ENCODE measurements at places on chromosomes 5 and 9.

- no peaks in the 10 kb centered on the region for H3K36me3 ChIP-seq
- H3K4me1 ChIP-seq: no peaks in the 10 kb centered on the region
- H3K27ac ChIP-seq: no peak overlapping the region
- no peak for DNase-seq
- no peaks in the 10 kb centered on the region for H3K27me3 ChIP-seq
These were observed 201.3 kb upstream of the OR13F1 start for GRCh38 chr9:104302775-104303174.

DNA sequence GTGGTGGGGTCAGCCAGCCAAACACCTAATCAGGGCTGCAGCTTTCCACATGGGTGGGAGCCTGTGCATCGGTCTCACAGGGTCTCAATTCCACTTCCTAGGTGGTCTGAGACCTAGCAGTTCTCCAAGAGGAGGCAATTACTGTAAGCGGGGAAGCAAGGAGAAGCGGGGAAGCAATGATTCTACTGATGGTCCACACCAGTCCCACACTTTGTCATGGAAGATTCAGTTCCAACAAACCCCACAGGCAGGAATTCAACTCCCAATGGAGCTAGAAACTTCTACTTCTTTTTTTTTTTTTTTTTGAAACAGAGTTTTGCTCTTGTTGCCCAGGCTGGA lies 158.7 kb upstream of the RAI14 start:
- no peak for DNase-seq
- H3K27me3 ChIP-seq: no peaks in the 10 kb centered on the region
- no peak overlapping the region for H3K4me3 ChIP-seq
- H3K4me1 ChIP-seq: peaks cover 16% of the 10 kb centered on the region

GRCh38 chr5:145548097-145548496 lies 287.0 kb downstream of the PRELID2 start:
- H3K4me1 ChIP-seq: no peaks in the 10 kb centered on the region
- H3K27ac ChIP-seq: no peak overlapping the region
- no peaks in the 10 kb centered on the region for H3K36me3 ChIP-seq

- H3K27me3 ChIP-seq: no peaks in the 10 kb centered on the region
- no peak overlapping the region for H3K27ac ChIP-seq
- H3K36me3 ChIP-seq: peaks cover 48% of the 10 kb centered on the region
- no peak overlapping the region for H3K4me3 ChIP-seq
These were observed 23.0 kb downstream of the ABL1 start for GRCh38 chr9:130857864-130858738.

GRCh38 chr9:33158843-33159776 lies 8.0 kb downstream of the B4GALT1 start:
- DNase-seq: peak; percentile 89
- peaks cover 100% of the 10 kb centered on the region for H3K4me1 ChIP-seq
- H3K36me3 ChIP-seq: no peaks in the 10 kb centered on the region
- peak overlapping the region; percentile 11 for H3K4me3 ChIP-seq
- no peaks in the 10 kb centered on the region for H3K27me3 ChIP-seq

DNA sequence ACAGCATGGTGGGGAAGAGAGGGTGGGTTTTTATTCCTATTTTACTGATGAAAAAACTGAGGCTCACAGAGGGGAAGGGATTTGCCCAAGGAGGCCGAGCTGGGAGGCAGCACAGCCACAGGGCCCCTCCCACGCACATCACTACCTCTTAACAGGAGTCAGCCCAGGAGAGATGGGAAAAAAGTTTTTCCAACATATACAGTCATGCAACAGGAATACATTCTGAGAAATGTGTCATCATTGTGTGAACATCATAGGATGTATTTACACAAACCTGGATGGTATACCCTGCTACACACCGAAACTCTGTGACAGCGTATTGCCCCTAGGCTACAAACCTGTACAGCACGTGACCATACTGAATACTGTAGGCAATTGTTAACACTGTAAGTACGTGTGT lies 11.6 kb downstream of the TRAF1 start:
- H3K4me3 ChIP-seq: no peak overlapping the region
- peaks cover 13% of the 10 kb centered on the region for H3K36me3 ChIP-seq
- no peak overlapping the region for H3K27ac ChIP-seq
- peaks cover 43% of the 10 kb centered on the region for H3K4me1 ChIP-seq

GRCh38 chr5:171365351-171365750 lies 22.3 kb upstream of the NPM1 start:
- H3K27me3 ChIP-seq: no peaks in the 10 kb centered on the region
- H3K4me1 ChIP-seq: no peaks in the 10 kb centered on the region
- no peaks in the 10 kb centered on the region for H3K36me3 ChIP-seq
- DNase-seq: no peak
- H3K4me3 ChIP-seq: no peak overlapping the region

GRCh38 chr9:18573021-18573556 lies 99.1 kb downstream of the ADAMTSL1 start:
- DNase-seq: no peak
- no peaks in the 10 kb centered on the region for H3K27me3 ChIP-seq
- H3K4me1 ChIP-seq: no peaks in the 10 kb centered on the region
- no peak overlapping the region for H3K27ac ChIP-seq

DNA sequence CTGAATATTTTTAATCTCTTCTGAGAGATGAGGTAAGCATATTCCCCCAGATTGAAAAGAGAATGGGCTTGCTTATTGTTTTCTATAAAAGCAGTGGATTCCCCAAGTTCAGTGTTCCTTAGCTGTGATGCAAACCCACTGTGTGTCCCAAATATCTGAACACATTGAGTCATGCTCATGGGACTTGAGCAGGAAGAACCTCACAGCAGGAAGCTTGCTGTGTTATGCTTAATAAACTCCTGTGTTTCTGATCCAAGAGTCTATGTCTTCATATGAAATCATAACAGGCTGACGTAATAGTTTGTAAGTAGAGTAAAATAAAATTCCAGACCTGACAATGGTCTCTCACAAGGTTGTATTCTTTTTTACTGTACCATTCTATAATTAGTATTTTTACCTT lies 24.8 kb upstream of the LOX start:
- no peaks in the 10 kb centered on the region for H3K27me3 ChIP-seq
- no peaks in the 10 kb centered on the region for H3K36me3 ChIP-seq
- no peak for DNase-seq
- no peak overlapping the region for H3K4me3 ChIP-seq
- H3K4me1 ChIP-seq: no peaks in the 10 kb centered on the region
- no peak overlapping the region for H3K27ac ChIP-seq

DNA sequence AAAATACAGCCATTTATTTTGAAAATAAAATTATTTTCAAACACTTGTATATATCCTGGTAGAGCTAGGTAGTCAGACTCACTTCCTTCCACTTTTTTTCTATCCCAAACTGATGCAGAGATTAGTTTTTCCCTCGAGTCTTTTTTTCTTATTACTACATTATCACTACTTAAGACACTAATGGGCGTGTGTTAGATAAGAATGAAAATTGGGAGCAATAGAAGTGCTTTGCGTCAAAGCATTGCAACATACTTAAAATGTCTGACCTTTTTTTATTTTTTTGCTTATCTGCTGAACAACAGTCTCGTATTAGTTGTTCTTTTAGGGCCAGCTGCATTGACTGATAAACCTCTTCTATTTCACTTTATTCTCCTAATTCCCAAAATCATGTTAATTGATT lies 1278.7 kb downstream of the CDH12 start:
- no peaks in the 10 kb centered on the region for H3K4me1 ChIP-seq
- H3K36me3 ChIP-seq: no peaks in the 10 kb centered on the region
- no peaks in the 10 kb centered on the region for H3K27me3 ChIP-seq

- no peak overlapping the region for H3K27ac ChIP-seq
- H3K4me1 ChIP-seq: no peaks in the 10 kb centered on the region
- DNase-seq: no peak
- H3K27me3 ChIP-seq: no peaks in the 10 kb centered on the region
- no peaks in the 10 kb centered on the region for H3K36me3 ChIP-seq
- no peak overlapping the region for H3K4me3 ChIP-seq
These were observed 288.4 kb downstream of the CAAP1 start for GRCh38 chr9:26604076-26604662.

- H3K4me1 ChIP-seq: peaks cover 21% of the 10 kb centered on the region
- no peak overlapping the region for H3K4me3 ChIP-seq
- H3K27ac ChIP-seq: no peak overlapping the region
These were observed 5.8 kb downstream of the BRD9 start for GRCh38 chr5:886716-887325.

DNA sequence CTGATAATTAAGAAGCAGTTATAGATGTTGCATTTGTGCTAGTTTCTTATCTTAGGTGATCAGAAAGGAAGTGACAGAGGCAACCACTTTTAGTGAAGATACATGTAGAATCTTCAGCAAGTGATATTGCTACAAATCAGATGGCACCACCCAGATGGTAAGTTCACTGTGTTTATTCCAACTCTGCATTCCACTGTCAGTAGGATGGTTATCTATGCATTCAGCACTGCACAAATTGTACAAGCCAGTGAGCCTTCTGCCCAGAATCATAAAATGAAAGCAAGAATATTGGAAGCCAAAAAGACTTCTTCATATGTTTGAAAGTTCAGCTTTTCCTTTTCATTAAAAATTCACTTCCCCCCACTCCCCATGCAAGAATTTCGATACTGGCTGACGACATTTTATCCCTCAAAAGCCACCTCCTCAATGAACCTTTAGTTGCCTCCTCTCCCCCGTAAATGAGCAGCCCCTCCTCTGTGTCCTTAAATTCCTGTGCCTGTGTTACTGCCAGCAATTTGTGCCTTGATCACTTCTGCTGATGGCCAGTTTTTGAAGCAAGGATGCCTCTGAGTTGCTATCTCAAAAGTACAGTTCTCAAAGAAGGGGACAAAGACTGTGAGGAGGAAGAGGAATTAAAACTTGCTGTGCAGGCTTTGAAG lies 91.6 kb downstream of the ZSWIM6 start:
- H3K36me3 ChIP-seq: no peaks in the 10 kb centered on the region
- DNase-seq: no peak
- peaks cover 21% of the 10 kb centered on the region for H3K4me1 ChIP-seq
- H3K27ac ChIP-seq: no peak overlapping the region
- no peak overlapping the region for H3K4me3 ChIP-seq

GRCh38 chr5:37197340-37198050 lies 51.7 kb downstream of the CPLANE1 start:
- H3K27me3 ChIP-seq: no peaks in the 10 kb centered on the region
- H3K27ac ChIP-seq: peak overlapping the region; percentile 40
- H3K36me3 ChIP-seq: peaks cover 38% of the 10 kb centered on the region
- no peak for DNase-seq
- H3K4me3 ChIP-seq: peak overlapping the region; percentile 12

DNA sequence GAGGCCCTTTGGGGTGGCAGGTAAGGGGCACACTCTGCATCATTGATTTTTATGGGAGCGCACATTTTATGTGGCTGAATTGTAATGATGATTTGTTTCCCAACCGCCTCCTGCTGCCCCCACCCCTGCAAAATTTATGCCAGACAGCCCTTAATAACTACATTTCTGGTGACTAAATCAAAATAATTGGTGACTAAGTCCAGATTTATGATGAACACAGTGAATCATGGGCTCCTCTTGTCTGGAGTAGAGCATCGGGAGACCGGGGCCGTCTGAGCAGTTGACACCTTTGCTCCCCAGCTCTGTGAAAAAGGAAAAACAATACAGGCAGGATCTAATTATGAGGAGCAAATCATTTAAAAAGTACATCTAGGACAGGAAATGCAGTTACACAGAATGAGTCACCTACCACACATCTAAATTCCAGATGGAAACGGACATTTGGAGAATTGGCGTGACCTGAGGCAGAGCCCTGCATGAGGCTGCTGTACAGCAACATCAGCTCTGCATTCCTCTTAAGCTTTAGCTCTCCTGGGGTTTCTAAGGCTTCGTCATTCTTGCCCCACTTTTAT lies 58.9 kb downstream of the DOCK2 start:
- H3K27ac ChIP-seq: no peak overlapping the region
- no peak overlapping the region for H3K4me3 ChIP-seq
- H3K36me3 ChIP-seq: peaks cover 60% of the 10 kb centered on the region
- DNase-seq: no peak
- no peaks in the 10 kb centered on the region for H3K4me1 ChIP-seq

- DNase-seq: no peak
- H3K36me3 ChIP-seq: no peaks in the 10 kb centered on the region
- H3K4me3 ChIP-seq: no peak overlapping the region
- H3K27ac ChIP-seq: peak overlapping the region; percentile 96
- H3K27me3 ChIP-seq: no peaks in the 10 kb centered on the region
These were observed 20.3 kb upstream of the DUSP1 start for GRCh38 chr5:172791286-172791685.

DNA sequence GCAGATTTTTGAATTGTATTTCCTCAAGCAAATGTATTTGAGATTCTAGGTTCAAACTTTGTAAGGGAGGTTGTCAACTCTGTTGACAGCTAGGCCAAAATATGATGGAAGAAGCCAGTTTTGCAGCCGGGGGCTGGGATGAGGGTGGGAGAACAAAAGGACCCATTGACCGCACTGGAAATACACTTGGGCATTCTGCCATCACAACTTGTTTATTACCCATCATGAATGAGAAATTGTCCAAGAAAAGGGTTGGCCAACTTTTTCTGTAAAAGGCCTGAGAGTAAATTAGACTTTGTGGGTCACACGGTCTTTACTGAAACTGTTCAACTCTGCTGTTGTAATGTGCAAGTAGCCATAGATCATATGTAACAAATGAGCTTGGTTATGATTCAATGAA lies 221.3 kb upstream of the KLF9 start:
- no peaks in the 10 kb centered on the region for H3K27me3 ChIP-seq
- no peak for DNase-seq
- no peak overlapping the region for H3K27ac ChIP-seq
- H3K4me1 ChIP-seq: no peaks in the 10 kb centered on the region
- no peak overlapping the region for H3K4me3 ChIP-seq

DNA sequence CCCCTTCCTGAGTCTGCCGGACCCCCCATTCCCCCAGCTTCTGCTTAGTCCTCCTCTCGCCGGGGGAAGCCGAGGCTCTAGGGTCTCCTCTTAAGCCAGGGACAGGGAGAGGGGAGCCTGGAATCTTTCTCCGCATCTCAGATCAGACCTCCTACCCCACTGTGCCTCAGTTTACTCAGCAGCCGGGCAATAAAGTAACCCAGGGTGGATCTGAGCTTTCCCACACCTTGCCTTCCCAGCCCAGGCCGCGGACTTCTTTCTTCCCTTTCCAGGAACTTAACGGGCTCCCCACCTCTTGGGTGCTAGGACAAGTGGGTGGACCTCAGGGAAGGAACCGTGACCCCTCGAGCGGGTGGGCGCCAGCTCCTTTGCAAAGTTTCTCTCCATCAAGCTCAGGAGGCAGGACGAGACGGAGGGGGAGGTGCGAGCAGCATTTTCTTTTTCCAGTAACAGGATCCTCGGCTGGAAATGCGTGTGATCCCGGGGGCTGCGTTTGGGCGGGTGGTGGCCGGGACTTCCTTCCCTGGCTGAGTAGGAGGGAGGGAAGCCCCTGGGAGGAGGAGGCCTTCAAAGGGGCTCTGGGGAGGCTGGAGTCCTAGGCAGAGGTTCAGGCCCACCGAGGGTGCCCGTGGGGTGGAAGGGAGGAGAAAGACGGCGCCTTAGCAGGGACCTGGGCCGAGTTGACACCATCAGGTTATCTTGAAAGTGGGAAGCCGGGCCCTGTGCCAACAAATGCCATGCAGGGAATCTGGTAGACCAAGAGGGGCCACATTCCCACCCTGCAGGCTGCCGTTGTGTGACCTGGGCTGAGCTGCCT lies 795 bp downstream of the DAB2IP start:
- peaks cover 72% of the 10 kb centered on the region for H3K27me3 ChIP-seq
- no peaks in the 10 kb centered on the region for H3K36me3 ChIP-seq
- peak overlapping the region; percentile 51 for H3K4me3 ChIP-seq
- peak overlapping the region; percentile 51 for H3K27ac ChIP-seq
- peak; percentile 55 for DNase-seq
